ENCODE measurements at places on chromosomes 6 and 20.
A peak's percentile ranks its signal among the peaks of the same experiment; 100 is the strongest.

DNA sequence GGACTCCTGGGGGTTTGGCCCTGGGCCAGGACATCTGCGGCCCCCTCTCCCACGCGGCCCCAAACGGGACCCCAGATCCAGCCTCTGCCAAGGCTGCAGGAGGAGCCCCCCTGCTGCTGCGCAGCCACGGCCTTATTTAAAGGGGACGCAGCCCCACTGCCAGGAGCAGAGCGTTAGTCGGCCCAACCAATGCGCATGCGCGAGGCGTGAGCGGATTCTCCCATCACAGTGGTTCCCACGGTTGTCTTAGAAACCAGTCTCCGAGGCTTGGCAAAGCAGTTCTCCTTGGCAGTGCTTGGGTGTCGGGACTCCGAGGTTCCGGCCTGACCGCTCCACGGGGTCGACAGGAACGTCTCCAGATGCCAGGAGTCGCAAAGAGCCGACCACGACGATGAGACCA is 288.3 kb upstream of the ZNF337 start:
- DNase-seq: no peak

- no peak for DNase-seq
These were observed 972 bp downstream of the RNF8 start for GRCh38 chr6:37354526-37355384.

GRCh38 chr6:170375661-170376060 is 69.1 kb downstream of the FAM120B start:
- DNase-seq: no peak

DNA sequence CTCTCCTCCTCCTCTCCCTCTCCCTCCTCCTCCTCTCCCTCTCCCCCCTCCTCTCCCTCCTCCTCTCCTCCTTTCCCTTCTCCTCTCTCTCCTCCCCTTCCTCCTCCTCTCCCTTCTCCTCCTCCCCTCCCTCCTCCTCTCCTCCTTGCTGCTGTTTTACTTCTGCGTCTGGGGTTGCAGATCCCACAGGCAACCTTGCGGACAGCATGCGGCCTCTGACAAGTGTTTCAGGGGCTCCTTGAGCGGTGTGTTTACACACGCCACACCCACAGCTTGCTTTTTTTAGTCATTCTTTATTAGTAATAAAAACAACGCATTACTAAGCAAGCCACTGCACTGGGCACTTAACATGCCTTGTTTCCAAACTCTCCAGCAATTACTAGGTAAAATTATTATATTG is 81.9 kb downstream of the TFAP2C start:
- no peak for DNase-seq

DNA sequence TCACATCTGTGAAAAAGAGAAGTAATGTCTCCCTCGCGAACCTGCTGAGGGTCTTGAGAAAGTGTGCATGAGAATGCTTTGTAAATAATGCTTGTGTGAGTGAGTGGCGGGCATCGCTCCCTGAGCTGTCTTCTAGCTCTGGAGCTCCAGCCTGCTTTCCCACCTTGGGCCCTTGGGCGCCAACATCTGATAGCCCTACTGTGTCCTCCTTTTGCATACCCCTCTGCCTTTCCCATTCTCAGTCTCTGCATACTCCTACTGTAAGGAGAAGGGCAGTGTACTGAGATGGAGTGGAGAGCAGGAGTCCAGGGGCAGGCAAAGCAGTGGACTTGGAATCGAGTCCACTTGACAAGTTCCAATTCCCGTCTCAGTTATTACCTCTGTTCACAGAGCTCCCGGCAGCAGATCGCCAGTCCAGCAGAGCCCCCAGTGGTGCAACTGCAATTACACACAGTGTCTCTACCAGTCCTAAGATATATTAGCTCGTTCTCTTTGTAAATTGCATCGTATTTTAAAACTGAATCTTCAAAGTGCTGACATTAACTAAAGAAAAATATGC is 847 bp upstream of the NCR2 start:
- DNase-seq: no peak

GRCh38 chr20:29079769-29080690 is 2177.4 kb upstream of the DEFB115 start:
- peak; percentile 36 for DNase-seq

DNA sequence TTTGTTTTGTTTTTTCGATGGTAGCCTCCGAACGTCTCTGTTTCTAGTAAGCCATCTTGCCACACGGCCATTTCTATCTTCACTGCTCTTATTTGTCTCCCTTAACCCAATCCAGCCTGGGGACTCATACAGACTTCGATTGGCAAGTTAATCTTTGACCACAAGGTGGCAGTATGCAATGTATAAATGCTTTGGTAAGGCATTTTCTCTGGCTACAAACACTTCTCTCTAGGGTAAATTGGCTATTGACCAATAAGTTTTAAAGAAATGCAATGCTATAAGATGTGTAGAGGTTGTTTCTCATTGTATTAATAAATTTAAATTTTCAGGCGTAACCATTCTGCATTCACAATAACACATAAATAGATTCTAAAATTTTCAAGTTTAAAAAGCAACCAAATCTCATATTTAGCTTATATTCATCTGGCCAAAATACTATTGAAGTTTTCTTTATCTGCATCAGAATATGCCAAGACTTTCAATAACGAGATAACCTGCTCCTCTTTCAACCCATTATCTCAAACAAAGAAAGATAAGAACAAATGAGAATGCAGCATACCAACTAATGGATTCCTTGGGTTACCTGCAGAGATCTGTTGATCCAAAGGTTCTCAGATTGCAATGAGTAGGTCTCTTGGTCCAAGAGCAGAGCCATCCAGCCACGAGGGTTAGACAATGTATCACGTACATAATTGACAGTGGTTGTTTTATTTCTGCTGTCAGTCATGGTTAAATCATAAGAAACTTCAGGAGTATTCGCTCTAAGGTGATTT is 231.9 kb downstream of the PKHD1 start:
- peak; percentile 30 for DNase-seq

GRCh38 chr6:2054516-2055067 is 190.8 kb downstream of the GMDS start:
- no peak for DNase-seq

DNA sequence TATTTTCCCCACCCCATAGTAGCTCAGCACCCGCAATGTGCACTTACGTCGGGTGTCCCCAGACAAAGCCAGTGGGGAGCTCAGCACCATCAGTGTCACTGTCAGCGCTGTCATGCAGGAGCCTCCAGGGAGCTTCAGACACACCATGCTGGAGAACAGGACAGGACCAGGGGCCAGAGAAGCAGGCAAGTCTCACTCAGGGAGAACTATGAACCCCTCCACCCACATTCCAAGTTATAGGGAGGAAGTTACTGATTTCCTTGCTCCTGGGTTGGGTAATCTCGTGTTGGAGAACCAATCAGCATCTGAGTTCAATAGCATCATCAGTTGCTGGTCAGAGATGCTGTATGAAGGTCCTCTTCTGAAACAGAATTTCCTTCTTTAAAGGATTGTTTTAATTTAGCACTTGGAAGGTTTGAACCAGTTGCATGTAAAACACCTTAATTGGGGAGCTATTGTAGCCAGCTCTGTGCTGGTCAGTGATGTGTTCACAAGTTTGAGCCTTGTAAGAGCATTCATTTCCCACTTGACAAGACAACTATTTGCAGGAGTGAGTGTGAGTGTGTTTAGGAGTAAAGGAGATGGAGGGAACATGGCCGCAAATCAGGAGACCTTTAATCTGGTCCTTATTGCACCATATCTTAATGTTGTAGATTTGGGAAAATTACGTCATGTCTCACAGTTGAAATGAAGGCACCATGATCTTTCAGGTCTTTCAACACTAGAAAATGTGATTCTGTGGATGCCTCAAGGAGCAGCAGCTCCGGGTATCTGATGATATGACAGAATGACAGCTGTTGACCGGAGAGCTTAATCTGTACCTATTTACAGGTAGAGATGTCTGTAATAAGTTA is at the start of gene HLA-DRB1:
Gene HLA-DRB1, minus strand, starts transcription at position 253 of the 854 bp plus-strand sequence. Its CDS starts 106 bp downstream, at position 147.
- DNase-seq: peak; percentile 74

GRCh38 chr6:73041051-73041450 is 184.2 kb downstream of the KHDC1L start:
- DNase-seq: no peak

- DNase-seq: no peak
These were observed 266.8 kb downstream of the ZFAND3 start for GRCh38 chr6:38086346-38086745.

- no peak for DNase-seq
These were observed 40.0 kb upstream of the TFAP2B start for GRCh38 chr6:50778696-50779095.

GRCh38 chr6:166556863-166557322 is 29.6 kb downstream of the RAMACL start:
- DNase-seq: peak; percentile 72

GRCh38 chr20:23005776-23006175 is 29.3 kb upstream of the SSTR4 start:
- DNase-seq: no peak

DNA sequence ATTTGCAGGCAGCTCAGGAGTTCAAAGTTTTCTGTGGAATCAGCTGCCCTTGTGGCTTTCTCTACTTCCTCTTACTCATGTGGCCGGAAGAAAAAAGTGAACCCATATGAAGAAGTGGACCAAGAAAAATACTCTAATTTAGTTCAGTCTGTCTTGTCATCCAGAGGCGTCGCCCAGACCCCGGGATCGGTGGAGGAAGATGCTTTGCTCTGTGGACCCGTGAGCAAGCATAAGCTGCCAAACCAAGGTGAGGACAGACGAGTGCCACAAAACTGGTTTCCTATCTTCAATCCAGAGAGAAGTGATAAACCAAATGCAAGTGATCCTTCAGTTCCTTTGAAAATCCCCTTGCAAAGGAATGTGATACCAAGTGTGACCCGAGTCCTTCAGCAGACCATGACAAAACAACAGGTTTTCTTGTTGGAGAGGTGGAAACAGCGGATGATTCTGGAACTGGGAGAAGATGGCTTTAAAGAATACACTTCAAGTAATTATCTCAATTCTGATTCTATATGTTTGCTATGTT is 1.1 kb downstream of the MGME1 start:
- DNase-seq: peak; percentile 83

DNA sequence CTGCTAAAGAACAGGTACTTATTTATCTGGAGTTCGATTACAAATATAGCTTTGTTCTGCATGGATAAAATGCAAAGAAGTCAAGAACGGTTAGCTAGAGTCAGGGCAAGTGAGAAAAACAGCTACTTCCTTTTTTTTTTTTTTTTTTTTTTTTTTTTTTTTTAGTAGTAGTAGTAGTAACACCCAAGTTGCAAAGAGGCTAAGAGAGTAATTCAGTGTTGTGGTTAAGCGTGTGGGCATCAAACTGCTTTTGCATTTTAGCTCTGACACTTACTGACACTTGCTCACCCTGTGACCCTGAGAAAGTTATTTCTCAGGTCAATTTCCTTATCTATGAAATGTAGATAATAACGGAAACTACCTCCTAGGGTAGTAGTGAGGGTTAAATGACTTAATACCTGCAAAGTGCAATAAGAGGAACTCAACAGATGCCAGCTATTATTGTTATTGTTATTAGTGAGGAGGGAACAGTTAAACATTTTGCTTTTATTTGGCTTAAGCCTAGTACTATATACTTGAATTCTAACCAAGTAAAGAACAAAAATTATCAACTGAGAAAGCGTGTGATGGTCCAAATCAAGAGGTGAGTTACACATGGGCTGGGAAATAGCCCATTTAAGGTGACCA is 86.7 kb upstream of the BACH2 start:
- DNase-seq: no peak

GRCh38 chr6:1817033-1817761 is 207.5 kb downstream of the FOXC1 start:
- DNase-seq: no peak

GRCh38 chr20:62953839-62954703 is 1.6 kb downstream of the SLC17A9 start:
- peak; percentile 88 for DNase-seq

GRCh38 chr20:62888406-62888805 is 26.8 kb upstream of the TCFL5 start:
- DNase-seq: no peak

GRCh38 chr6:39669973-39670342 is 55.2 kb downstream of the KIF6 start:
- no peak for DNase-seq

GRCh38 chr20:11467436-11467835 is 450.3 kb upstream of the BTBD3 start:
- no peak for DNase-seq

DNA sequence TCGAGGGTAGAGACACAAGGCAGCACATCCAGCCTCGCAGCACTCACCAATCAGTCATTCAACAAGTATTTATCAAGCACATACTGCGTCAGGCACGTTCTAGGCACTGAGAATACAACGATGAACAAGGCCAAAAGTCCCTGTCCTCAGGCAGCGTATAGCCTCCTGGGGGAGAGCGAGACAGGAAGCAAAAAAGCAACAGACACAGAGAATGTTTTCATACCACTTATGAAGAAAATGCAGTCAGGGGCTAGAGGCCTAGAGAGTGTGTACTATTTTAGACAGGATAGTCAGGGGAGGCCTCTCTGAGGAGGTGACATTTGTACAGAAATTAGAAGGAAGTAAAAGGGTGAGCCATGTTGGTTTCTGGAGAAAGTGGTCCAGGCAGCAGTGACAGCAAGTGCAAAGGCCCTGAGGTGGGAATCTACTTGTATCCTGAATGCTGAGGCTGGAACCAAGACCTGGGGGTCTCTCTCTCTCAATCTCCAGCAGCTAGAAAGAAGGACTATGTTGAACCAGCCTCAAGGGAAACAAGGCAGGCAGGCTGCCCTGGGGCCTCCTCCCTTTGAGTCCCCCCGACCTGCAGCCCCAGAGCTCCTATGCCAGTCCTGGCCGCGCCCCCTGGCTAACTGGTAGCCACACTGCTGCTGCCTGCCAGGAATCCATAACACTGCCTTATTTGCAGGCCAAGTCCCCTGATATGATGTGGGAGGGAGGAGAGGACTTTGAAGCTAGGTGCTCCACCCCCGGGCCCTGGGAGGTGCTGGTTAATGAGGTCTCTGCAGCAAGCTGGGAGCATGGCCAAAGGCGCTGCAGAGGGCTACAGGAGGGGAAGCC is 151.2 kb downstream of the GRM4 start:
- DNase-seq: no peak

DNA sequence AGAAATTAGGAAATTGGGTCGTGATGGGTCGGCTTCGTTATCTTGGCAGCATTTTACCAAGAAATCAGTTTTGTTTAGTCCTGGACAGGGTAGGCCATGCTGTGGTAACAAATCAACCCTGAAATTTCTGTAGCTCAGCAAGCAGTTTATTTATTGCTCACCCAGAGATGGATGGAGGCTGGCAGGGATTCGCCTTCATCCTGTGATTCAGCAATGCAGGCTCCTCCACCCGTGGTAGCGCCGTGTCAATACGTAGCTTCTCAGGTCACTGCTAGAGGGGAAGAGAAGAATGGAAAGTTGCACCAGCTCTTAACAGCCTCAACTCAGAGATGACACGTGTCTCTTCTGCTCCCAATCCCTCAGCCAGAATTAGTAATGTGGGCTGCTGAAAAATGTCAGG is 157.0 kb upstream of the SGK1 start:
- no peak for DNase-seq
